ENCODE measurements at places on chromosomes 7 and 10.

DNA sequence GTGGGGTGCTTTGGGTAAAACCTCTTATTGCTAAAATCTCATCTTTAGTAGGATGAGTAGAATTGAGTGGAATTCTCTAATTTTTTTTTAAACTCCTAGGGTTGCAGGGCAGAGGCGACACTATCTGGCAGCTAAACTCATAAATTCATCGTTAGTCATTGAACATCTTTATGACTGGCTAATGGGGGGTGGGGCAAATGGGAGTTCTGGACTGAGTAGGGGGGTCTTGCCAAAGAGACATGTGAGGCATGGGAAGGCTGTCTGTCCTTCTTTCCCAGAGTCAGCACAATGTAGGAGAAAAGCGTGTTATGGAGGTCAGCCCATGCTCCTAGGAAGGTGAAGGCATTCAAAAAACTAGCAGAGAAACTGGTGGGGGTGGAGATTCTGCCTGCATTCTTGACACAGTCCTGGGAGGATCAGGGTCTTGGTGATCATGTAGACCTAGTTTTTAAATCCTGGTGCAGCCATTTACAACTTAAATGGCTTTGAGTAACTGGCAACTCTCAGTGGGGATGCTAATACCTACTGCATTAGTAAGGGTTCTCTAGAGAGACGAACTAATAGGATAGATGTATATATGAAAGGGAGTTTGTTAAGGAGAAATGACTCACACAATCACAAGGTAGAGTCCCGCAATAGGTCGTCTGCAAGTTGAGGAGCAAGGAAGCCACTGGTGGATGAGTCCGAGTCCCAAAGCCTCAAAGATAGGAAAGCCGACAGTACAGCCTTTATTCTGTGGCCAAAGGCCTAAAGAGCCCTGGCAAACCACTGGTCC is 47.7 kb downstream of the EMX2 start:
- no peak for DNase-seq

DNA sequence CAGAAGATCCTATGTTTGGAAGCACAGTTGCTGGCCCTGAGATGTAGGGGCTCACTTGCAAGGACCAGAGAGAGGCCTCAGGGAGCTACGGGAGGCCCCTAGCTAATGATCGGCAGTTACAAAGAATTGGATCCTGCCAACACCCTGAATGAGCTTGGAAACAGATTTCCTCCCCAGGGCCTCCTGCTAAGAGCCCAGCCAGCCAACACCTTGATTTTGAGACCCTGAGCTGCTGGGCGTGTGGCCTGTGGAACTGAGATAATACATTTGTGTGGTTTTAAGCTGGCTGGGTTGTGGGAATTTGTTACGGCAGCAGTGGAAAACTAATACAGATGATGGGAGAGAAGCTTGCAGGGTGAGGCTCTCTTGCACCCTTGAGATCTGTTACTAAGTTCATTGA is 3.9 kb downstream of the DOCK1 start:
- no peak for DNase-seq

- DNase-seq = no peak
Observed at GRCh38 chr10:43186150-43186549, 47.9 kb downstream of the CSGALNACT2 start.

DNA sequence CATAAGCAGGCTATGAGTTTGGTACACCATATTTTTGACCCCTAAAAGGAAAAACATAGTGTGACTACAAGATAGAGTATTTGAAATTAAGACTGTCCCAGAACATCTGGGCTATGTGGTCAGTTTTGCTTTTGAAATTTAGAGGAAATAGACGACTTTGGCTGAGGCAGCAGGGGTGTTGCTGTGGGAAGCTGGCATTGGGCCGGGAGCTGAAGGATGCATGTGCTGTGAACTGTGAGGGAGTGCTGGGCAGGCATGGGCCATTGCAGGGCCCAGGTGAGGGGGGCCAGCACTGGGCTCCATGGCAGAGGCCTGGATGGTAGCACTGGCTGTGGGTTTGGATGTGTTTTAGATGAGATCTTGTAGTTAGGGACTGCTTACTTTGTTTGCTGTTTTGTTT is 168.3 kb downstream of the BMPER start:
- DNase-seq = no peak

DNA sequence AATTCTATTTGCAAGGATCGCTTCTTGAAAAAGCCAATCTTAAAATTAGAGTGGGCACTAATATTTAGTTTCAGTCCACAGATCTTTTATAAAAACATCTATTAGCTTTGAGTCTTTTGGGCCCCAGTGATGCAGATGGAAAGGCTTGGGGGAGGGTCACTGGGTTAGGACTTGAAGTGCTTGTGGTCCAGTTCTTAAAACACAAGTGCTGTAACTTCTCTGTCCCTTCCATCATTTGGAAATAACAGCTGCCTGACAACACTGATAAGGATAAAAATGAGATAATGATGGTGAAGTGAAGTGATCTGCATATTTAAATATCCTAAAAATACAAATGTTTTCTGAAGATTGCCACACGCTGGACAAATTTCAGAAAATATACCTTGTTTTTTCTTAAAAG is 37.1 kb upstream of the ZRANB1 start:
- DNase-seq = no peak

DNA sequence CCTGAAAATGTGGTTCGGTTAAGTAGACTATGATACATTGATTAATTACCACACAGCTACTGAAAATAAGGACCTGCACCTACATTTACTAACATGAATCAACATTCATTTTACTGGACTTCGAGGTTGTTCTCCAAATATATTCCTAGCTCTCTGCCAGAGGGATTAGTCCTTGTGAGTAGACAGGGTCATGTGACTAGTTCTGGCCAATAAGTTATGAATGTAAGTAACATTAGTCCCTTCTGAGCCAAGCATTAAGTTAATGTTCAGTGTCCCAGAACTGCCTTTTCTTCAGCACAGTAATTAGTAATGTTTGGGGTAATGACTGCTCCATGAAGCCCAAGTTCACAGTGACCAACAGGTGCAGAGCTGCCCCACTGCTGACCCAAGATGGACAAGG is 9.2 kb downstream of the ITIH5 start:
- DNase-seq = no peak

- no peak for DNase-seq
Observed at GRCh38 chr7:22896917-22897316, 74.3 kb upstream of the TOMM7 start.

GRCh38 chr10:68501691-68502090 is 25.6 kb downstream of the SLC25A16 start:
- no peak for DNase-seq

DNA sequence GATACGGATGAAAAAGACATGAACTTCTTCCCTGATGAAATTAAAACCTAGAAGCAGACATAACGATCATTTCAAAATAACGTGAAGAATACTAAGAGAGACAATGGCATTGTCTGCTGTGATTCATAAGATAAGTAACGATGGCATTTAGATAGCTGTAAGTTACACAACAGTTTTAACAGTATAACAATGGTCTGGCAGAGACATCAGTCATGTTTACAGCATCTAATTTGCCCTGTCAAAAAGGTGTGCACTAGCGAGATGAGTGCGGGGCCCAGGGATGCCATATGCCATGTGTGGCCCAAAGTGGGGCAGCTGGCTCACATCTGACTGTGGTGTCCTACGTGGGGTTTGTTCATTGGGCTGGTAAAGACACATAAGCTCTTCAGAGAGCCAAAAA is 55.7 kb upstream of the RHEB start:
- no peak for DNase-seq

DNA sequence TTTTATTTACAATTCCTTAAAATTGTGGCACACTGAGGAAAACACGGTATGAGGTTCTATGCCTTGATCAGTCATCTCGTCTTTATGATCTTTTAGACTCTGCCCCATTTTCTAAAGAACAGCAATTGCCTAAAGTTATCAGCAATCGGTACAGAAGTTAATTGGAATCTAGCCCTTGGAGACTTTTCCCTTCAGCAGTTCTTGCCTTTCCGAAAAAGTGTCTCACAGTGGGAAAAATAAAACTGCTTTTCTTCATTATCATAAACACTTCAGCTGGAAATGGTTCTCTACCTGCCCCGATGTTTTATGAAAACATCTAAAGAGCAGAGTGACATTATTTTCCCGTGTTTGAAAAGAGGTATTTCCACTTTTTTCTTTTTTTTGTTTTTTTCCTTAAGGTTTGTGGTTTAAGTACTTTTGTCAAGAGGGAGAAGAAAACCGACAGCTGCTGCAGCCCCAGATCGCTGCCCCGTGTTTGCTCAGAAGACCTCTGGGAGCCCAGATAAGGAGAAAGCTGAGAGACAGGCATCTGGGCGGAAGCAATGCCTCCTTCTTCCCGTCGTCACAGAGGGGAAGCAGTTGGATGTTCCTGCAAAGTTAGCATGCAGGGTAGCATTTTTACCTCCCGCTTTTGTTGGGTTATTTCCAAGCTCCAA is 149.7 kb downstream of the FRMD4A start:
- DNase-seq = no peak

DNA sequence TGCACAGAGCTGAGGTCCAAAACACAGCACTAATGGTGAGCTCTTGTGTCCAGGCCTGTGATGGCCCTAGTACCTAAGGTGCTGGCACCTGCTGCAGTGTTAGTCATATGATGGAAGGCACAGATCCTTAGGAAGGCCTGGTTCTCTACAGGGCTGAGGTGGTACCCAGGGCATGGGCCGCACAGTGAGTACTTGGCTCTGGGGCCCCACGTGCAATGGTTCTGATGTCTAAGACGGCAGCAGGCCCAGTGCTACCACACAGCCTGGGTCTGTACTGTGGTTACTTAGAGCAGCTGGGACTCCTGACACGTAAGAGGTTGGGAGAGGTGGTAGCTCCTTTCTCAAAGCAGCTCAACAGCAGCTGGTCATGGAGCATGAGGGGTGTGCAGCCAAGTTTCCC is 70.6 kb upstream of the MAGI2 start:
- DNase-seq = no peak

DNA sequence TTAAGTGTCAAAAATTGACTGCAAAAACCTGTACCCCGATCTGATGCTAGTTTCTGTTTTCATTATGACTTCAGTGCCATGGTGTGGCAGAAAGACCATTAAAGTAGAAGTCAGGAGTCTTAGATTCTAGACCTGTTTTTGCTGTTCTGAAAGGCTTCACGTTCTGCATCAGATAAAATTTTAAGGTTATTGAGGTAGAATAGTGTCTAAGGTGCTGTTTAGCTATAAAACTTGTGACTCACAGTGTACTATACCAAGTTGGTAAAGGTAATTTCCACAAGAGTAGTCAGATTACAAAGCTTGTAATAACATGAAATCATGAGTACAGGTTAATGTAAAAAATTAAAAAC is 38.6 kb downstream of the ZNRF2 start:
- DNase-seq = no peak

DNA sequence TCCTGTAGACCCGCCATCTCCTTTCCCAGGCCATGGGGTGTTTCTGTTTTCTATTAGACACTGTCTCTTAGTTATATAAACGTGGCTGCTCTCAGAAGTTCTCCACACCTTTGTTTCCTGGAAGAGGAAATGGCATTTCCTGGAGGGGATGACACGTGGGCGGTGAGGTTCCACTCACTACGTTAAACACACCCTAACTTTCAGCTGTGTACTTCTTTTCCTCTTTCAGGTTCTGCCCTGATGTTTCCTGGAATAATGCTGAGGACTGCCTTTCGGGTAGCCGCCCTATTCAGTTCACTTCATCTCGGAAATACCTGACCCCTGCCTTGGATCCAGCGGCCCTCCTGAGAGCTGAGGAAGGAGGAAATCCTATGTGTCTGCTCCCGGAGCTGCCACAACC is 3.4 kb upstream of the PRKCQ start:
- no peak for DNase-seq

GRCh38 chr7:107918948-107919347 is 28.0 kb downstream of the DLD start:
- DNase-seq = no peak

- peak; percentile 94 for DNase-seq
Observed at GRCh38 chr10:102627736-102628293, 16.5 kb upstream of the TRIM8 start.

GRCh38 chr10:11319990-11320602 is 291.4 kb downstream of the USP6NL start:
- no peak for DNase-seq

- no peak for DNase-seq
Observed at GRCh38 chr7:96676919-96677318, 32.7 kb downstream of the SEM1 start.
